Activated naive CD8-positive, alpha-beta T cell treated with anti-CD3 and anti-CD28 coated beads for 36 hours (primary cell): ENCODE measurements at places on chromosomes 1 and 21.

DNA sequence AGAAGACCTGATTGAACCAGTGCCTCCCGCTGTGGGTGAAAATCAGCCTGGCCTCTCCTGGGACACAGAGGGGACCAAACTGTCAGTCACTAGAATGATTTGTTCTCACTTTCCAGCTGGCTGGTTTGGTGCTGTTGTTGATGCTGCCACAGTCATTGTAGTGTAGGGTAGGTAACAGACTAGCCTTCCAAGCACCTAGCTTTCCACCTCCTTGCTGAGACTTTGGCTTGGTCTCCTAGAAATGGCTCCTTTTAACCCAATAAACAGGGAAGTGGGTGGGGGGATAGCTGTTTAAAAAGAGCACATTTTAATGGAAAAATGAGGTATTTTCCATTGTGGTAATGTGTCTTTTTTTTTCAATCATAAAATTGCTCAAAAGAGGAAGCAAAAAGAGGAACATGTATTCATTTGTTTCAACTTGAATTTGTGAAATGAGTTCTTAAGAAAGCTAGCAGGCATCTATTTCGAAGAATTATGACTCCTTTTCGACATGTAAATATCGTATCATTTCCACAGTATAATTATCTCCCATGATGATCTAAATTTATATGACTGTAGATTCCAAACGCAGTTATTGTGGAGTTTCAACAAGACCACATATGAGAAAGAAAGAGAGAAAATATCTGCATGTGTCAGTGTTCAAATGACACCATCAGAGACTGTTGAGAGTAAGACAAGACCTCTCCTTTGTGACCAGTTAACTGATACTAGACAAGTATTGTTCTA, 190.1 kb downstream of the HLX start:
- DNase-seq = no peak
- H3K27ac ChIP-seq = peak overlapping the region; percentile 74
- no peak overlapping the region for H3K4me3 ChIP-seq
- H3K36me3 ChIP-seq = no peaks in the 10 kb centered on the region
- H3K4me1 ChIP-seq = peaks cover 2% of the 10 kb centered on the region

DNA sequence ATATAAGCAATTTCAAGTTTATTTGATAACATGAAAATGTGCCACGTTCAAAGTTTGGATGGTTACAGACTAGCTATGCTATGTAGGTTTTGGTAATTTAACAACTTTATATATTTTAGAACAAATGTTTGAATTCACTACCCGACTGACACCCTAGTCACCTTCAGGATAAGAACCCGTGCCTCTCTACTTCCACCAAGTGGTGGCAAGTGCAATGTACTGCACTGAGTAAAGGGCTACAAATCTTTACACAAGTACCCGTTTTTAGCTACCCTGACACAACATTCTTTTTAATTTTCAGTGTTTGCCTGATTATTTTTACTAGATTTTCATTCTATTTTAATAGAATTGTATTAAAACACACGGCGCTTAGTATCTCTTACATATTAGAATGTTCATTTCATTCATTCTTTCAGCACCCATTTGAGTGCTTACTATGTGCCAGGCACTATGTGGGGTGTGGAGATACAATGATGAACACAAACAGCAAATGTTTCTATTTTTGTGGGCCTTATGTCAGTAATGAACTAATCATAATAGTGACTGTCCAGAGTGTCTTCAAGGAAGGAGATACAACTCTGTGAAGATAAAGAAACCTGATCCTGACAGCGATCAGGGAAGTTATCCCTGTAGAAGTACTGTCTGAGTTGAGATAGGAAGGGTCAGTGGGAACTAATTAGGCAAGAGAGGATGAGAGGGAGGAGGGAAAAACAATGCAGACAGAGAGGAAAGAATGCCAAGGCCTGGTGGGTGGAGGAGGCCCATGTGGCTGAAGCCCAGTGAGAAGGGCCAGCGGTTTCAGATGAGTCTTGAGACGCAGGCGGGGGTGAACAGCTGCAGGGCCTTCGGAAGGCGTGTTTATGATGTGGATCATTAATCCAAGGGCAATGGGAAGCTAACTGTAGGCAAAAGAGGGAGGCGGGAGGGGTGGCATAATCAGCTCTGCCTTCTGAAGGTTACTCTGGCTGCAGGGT, 3.8 kb downstream of the LCA5L start:
- DNase-seq = peak; percentile 23
- peaks cover 15% of the 10 kb centered on the region for H3K4me1 ChIP-seq
- H3K4me3 ChIP-seq = no peak overlapping the region

GRCh38 chr1:52727114-52727586, 897 bp downstream of the ZYG11B start:
- no peaks in the 10 kb centered on the region for H3K27me3 ChIP-seq
- no peak for DNase-seq
- peaks cover 2% of the 10 kb centered on the region for H3K36me3 ChIP-seq
- peak overlapping the region; percentile 8 for H3K27ac ChIP-seq
- H3K4me3 ChIP-seq = peak overlapping the region; percentile 85
- H3K4me1 ChIP-seq = peaks cover 33% of the 10 kb centered on the region

DNA sequence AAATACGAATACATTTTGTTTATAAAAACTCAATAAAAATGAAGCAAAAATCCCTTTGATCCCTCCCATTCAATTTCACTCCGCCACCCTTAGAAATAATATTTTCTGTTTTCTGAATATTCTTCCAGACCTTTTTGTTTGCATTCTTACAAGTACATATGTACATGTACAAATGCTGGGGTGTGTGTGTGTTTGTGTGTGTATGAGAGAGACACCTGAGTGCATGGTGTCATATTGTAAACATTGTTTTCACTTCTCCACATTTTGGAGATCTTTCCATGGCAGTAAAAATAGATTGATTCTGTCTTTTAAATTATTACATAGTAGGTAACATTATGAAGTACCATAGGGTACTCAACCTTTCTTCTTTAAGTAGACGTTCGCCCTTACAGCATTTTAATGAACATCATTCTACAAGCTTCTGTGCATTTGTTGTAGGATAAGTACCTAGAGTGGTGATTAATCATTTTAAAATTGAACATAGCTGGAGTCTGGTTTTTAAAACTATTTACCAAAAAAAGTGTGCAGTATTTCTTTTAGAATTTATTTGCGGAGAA, 1.3 kb upstream of the MPC2 start:
- H3K36me3 ChIP-seq = peaks cover 6% of the 10 kb centered on the region
- DNase-seq = no peak
- peaks cover 27% of the 10 kb centered on the region for H3K4me1 ChIP-seq
- peak overlapping the region; percentile 96 for H3K4me3 ChIP-seq

DNA sequence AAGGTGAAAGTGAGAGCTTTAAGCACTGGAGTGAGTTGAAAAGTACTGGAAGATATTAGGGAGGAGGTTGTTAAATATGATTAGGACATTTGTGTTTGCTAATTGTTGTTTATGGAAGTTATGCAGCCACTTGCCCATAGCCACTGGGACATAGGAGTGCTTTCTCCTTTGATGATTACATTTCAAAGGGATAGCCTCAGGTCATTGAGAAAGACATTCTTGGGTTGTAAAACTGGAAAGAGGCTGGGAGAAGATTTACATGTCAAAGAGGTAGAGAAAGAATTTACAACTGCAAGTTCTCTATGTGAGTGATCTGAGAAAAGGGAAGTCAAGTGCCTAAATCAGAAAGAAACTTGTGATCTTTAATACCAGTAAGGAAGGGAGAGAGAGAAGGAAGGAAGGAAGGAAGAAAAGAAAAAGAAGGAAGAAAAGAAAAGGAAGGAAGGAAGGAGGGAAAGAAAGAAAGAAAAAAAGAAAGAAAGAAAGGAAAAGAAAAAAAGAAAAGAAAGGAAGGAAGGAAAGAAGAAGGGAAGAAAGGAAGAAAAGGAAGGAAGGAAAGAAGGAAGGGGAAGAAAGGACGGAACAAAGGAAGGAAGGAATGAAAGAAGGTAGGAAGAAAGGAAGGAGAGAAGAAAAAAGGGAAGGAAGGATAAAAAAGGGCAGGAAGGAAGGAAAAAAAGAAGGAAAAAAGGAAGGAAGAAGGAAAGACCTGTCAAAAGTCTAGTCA, 284.6 kb upstream of the DPYD start:
- H3K4me3 ChIP-seq = no peak overlapping the region
- no peaks in the 10 kb centered on the region for H3K4me1 ChIP-seq
- no peaks in the 10 kb centered on the region for H3K27me3 ChIP-seq
- no peak overlapping the region for H3K27ac ChIP-seq
- no peak for DNase-seq

DNA sequence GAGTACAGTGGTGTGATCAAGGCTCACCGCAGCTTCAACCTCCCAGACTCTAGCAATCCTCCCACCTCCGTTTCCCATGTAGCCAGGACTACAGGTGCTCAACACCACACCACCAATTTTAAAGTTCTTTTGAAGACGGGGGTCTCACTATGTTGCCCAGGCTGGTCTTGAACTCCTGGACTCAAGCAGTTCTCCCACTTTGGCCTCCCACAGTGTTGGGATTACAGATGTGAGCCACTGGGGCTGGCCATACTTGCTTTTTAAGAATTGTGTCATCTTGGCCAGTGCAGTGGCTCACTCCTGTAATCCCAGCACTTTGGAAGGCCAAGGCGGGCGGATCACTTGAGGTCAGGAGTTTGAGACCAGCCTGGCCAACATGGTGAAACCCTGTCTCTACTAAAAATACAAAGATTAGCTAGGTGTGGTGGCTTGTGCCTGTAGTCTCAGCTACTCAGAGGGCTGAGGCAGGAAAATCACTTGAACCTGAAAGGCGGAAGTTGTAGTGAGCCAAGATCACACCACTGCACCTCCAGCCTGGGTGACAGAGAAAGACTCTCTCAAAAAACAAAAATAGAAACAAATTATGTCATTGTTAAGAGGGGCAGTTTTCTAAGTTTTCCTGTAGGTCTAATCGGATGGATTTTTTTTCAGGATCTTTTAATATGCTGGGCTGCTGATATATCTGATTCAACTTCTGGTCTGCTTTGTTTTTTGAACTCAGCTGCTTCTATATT, 18.7 kb downstream of the AK4 start:
- DNase-seq = no peak
- peaks cover 2% of the 10 kb centered on the region for H3K4me1 ChIP-seq
- no peak overlapping the region for H3K4me3 ChIP-seq
- no peaks in the 10 kb centered on the region for H3K27me3 ChIP-seq

GRCh38 chr21:27645285-27645684, 678.4 kb upstream of the ADAMTS5 start:
- no peak for DNase-seq
- no peaks in the 10 kb centered on the region for H3K36me3 ChIP-seq
- H3K4me1 ChIP-seq = no peaks in the 10 kb centered on the region
- H3K27ac ChIP-seq = no peak overlapping the region

GRCh38 chr1:48726557-48727215, 50.0 kb downstream of the BEND5 start:
- no peaks in the 10 kb centered on the region for H3K27me3 ChIP-seq
- DNase-seq = no peak
- no peak overlapping the region for H3K4me3 ChIP-seq
- peaks cover 16% of the 10 kb centered on the region for H3K4me1 ChIP-seq
- peaks cover 21% of the 10 kb centered on the region for H3K36me3 ChIP-seq
